ENCODE measurements at places on chromosomes 6 and 20.

GRCh38 chr6:14276667-14277404 is 159.3 kb downstream of the CD83 start:
- no peak for DNase-seq

GRCh38 chr6:25715794-25716193 is 38.7 kb upstream of the SLC17A4 start:
- DNase-seq = no peak

DNA sequence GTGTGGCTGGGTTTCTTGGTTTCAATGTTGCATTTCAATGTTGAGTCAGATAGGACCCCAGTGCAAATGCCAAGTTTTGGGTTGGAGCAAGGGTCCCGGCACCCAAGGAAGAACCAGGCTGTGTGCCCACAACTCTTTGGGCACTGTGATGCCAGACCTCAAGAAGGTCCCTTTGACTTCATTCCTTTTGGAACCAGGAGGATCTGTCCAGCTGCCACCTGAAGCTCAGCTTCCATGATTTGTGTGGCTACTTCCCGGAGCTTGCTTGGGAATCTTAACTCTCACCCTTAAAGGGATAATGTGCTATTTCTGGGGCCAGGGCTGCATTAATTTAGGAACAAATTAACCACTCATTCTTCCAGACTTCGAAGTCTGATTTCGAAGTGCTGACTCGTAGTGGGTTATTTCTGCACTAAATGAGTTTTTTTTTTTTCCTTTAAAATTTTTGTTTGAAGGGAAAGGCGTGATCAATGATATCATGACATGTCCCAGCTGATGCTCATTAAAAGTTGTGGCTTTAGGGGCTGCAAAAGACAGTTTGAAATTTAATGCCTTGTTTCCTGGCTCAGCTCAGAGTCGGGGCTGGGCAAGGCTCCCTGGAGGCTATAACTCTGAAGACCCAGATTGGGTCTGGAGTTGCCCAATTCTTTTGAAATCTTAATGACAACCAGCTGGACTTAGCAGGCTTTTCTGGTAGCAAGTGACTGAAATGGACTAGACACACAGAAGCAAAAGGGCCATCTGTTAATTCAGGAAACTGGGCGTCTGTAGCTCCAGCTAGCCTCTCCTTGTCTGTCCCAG is 24.0 kb upstream of the PHACTR3 start:
- no peak for DNase-seq

DNA sequence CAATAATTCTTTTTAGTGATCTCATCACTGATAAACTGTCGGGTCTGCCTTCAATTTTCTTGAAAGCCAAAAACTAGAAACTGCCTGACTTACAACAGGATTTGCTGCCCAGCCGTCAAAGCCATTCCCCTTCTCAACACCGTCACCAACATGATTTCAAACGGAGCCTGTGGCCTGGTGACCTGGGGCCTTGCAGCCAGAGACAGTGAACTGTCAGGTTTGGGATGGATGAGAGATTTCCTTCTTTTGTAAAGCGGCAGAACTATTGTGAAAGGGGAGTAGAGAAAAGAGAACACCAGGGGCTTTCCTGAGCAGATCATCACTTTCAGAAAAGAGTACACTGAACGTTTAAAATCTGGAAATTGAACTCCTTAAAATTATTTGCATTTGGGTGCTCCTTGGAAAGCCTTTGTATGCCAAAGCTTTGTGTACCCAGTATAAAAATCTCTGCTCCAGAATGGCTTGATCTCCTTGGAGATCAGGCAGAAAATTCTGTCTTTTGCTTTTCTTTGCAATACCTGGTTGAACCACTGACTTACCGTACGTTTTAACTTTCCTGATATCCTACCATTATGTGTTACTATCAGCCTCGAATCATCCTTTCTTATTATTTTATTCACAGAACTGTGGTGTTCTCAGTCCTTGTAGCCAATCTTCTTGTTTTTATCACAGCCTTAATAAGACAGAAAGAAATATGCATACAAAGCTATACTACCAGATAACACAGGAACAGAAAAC is 125.2 kb downstream of the PACRG start:
- no peak for DNase-seq

DNA sequence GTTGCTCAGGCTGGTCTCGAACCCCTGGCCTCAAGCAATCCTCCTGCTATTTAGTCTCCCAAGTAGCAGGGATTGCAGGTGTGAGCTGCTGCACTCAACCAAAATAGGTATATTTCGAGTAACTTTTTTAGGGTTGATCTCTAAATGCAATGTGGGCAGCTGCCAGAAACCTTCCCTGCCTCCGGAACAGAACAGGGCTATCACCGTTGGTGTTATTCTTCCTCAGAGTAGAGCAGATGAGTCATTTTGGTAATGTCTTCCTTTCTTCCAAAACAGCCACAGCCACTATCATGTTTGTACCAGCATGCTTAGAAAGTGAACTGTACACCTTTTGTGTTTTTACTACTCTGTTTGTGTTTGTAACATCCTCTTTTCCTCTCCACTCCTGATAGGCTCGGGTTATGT is 44.1 kb downstream of the SNX9 start:
- no peak for DNase-seq

DNA sequence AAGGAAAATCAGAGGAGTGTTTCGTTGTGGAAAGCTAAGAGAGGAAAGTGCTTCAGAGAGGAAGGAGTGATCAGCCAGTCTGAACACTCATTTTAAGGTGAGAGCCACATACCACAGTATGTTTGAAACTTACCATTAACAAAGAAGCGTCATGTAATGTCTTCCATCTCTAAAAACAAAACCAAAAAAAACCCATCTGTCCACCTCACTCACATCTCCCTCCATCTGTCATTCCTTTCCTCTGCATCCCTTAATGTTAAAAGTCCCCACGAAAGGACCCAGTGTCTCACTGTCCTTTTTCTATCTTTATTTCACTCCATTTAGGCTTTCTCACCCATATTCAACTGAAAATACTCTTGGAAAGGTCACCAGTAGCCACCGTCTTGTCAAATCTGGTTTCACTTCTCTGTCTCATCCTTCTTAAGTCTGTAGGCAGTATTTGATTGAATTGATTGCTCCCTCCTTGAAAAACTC is 59.4 kb upstream of the GNRH2 start:
- DNase-seq = no peak

DNA sequence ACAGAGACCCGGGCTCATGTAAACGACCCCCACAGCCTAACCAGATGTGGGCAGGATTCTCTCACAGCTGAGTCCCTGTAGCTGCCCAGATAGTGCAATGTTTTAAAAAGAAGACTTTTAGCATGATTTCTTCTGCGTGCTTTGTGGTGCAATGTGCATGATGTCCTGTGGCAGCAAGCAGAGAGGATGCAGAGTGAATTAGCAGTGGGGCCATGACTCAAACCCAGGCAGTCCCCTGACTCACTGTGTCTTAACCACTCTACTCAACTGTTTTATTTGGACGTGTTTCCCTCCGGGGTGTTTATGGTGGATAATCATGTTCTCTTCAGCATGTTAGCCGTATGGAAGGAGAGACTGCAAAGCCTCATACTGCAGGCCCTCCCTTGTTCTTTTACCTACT is 247.9 kb downstream of the SLC24A3 start:
- no peak for DNase-seq

GRCh38 chr6:134657751-134658527 is 292.0 kb downstream of the ALDH8A1 start:
- DNase-seq = no peak

GRCh38 chr6:164130585-164130984 is 716.1 kb downstream of the QKI start:
- no peak for DNase-seq

- DNase-seq = no peak
Observed at GRCh38 chr6:113888493-113888892, 31.3 kb downstream of the MARCKS start.

- no peak for DNase-seq
Observed at GRCh38 chr6:43798688-43799444, 28.9 kb downstream of the VEGFA start.

DNA sequence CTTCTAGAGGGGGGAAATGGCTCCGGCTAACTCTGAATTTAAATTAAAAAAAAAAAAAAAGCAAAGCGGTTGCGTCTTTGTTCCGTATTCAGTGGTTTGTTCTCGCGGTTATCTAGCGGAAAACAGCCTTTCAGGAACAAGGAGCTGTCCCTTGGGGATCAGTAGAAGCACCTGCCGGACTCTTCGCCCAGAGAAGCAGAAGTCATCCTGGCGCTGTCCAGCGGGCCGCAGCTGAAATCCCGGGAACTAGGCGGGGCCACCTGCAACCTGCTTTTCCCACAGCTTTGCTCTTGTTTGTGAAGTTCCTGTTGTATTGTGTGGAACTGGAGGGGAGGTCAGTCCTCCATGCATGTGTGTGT is 43.9 kb upstream of the GJE1 start:
- DNase-seq = no peak

DNA sequence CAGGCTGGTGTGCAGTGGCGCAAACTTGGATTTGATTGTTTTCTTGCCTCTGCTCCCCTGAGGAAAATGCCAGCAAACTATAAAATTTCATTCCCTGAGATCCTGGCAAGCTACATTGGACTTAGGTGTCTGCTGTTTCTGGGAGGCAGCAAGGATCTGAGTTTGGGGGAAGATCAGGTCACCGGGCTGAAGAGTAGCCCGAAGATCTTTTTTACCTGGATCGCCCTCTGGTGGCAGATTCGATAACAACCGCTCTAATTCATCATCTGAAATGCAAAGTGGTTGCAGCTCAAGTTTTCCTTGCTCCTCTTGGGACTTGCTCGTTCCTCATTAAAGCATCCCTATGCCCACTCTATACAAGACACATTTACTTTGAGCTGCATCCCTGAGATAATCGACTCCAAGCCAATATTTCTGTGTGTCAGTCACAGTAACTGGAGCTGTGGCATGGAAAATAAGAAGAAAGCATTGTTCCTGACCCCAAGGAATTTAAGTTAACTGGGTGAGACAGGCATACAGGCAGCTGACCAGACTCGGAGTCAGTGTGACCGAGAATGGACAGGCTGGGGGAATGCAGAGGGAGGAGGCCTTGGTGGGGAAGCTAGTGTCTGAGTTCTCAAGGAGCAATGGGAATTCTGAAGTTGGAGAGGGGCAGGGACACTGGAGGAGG is 131.8 kb upstream of the PROKR2 start:
- no peak for DNase-seq

DNA sequence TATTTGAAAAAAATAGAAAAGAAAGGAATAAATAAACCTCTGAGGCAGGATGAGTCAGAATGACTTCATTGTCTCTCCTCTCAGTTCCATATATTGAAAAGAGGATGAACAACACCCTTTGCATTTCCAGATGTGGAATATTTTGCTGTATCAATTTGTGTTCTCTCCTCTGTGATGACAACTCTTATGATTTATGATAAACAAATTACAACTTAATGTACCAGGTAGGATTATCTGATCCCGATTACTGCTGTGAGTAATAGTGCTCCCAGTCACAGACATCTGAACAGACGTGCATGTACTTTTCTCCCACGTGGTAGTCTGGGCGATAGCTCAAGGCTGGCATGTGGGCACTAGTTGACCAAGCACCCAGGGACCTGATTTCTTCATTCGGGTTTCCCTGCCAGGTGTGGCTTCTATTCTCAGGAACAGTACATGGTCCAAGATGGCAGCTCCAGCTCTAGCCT is 142.1 kb upstream of the SULF2 start:
- no peak for DNase-seq

DNA sequence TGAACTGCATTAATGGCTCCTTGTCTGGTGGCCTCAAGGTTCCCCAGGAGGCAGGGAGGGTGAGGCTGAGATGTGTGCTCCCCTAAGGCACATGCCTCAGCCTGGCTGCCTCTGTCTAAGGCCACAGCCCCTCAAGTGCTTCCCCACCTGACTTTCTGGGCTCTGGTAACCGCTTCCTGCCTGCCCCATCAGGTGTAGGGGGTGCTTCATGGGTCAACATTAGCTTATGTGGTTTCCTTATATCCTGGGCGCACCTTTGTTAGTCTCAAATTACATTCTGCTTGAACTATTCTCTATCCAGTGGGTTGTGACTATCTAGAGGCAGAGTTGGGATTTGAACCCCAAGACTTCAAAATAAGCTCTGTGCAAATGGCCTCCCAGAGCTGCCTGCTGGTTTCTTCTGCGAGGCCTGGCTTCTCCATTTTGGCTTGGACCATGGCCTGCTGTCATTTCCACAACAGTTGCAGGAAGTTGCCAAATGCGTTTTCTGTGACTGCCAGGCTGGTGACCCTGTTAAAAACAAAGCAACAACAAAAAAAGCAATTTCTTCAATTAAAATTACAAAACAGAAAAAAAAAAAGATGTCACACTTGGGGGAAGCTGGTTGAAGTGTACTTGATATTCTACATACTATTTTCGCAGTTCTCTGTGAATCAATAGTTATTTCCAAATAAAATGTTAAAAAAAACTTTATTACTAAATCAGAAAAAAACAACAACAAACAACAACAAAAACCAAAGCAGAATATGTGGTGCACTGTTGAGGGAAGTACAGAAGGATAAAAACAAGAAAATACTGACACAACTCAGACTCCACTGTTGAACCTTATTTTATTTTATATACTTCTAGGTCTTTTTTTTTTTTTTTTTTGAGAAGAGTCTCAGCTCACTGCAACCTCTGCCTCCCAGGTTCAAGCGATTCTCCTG is 20.0 kb upstream of the ZNFX1 start:
- no peak for DNase-seq

- no peak for DNase-seq
Observed at GRCh38 chr6:4153514-4153985, 18.2 kb upstream of the ECI2 start.

GRCh38 chr6:48505621-48506020 is 394.6 kb upstream of the PTCHD4 start:
- DNase-seq = no peak

GRCh38 chr6:101770116-101770515 is 376.6 kb downstream of the GRIK2 start:
- DNase-seq = no peak

- DNase-seq = no peak
Observed at GRCh38 chr6:148548749-148549140, 198.1 kb upstream of the UST start.

- peak; percentile 39 for DNase-seq
Observed at GRCh38 chr6:158031381-158032353, 50.0 kb downstream of the SYNJ2 start.

Data from stimulated activated CD8-positive, alpha-beta memory T cell treated with anti-CD3 and anti-CD28 coated beads, Interleukin-15, amount 100 ng/mL, for 4 hours (primary cell).